ENCODE measurements at places on chromosomes 5 and 9.

DNA sequence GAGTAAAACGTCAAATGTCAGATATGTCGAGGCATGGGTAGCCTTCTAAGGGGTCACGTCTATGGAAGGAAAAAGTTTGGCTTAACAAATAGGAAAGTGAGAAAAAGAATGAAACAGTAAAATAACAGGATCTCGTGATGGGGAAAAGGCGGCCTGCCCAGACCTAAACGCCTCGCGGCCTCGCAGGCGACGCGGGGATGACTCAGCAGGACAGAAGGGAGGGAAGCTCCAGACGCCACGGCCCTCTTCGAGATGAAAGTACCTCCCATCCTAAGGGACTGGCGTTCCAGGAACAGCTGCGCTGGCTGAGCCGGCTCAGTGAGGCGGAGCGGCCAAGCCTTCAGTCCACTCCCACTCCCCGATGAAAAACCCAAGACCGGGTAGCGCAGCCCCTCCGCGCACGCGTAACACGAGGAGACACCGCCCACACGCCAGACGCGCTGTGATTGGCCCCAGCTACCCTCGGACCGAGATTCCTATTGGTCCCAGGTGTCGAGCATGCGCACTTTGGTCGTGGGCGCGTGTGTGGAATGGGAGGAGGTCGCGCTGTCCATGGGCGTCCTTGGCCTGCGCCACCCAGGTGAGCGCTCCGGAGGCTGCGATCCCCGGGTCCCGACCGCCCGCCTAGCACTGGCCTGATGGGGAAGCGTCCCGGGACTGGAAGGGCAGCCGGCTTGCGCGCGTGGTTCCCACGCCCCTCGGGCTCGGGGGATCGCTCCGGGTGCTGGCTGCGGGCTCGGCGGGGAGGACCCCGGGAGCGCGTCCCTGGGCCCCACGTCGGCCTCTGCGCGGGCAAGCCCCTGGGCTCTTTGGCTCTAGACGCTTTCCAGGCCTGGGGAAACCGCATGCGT, 588.5 kb downstream of the MTRR start:
- peaks cover 19% of the 10 kb centered on the region for H3K36me3 ChIP-seq
- H3K4me3 ChIP-seq: peak overlapping the region; percentile 91
- peak; percentile 97 for DNase-seq
- H3K4me1 ChIP-seq: no peaks in the 10 kb centered on the region
- no peaks in the 10 kb centered on the region for H3K27me3 ChIP-seq
- H3K27ac ChIP-seq: peak overlapping the region; percentile 98

DNA sequence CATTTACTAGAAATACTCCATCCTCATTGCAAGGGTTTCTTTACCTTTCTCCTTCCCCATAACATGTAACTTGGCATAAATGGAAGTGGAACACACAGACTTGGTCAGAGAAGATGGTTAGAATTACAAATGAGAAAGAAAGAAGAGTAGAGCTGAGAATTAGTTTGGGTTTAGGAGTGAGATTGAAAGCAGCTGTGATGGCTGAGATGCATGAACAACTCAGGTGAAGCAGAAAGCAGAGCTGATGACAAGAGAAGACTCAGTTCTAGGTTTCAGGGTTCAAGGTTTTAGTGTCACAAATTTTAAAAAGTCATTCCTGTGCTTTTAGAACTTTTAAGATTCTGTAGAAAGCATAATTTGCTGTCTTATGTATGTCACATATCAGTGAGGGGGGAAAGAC, 54.0 kb downstream of the TMEM161B start:
- no peaks in the 10 kb centered on the region for H3K27me3 ChIP-seq
- H3K36me3 ChIP-seq: peaks cover 52% of the 10 kb centered on the region
- no peak overlapping the region for H3K27ac ChIP-seq
- H3K4me1 ChIP-seq: no peaks in the 10 kb centered on the region
- no peak for DNase-seq

GRCh38 chr9:121372239-121373010, 2.4 kb upstream of the STOM start:
- DNase-seq: no peak
- no peak overlapping the region for H3K4me3 ChIP-seq
- peak overlapping the region; percentile 30 for H3K27ac ChIP-seq
- peaks cover 37% of the 10 kb centered on the region for H3K4me1 ChIP-seq

DNA sequence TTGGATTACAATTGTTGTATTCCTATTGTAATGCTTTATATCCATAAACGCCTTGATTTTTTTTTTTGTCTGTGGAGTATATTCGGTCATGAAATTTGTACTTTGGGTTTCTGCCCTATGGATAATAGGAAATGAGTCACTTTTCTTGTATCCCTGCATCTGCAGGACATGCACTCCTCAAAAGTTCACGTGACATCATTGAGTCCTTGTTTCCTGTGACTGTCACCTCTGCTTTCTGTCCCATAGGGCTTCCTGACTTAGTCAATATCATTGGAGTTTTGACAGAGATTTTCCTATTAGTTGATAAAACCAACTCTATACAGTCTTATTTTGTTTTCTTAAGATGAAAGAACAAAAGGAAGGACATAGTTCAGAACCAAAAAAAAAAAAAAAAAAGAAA, 356.3 kb downstream of the MAT2B start:
- no peaks in the 10 kb centered on the region for H3K4me1 ChIP-seq
- H3K27ac ChIP-seq: no peak overlapping the region
- no peaks in the 10 kb centered on the region for H3K36me3 ChIP-seq
- H3K4me3 ChIP-seq: no peak overlapping the region
- no peaks in the 10 kb centered on the region for H3K27me3 ChIP-seq
- no peak for DNase-seq

DNA sequence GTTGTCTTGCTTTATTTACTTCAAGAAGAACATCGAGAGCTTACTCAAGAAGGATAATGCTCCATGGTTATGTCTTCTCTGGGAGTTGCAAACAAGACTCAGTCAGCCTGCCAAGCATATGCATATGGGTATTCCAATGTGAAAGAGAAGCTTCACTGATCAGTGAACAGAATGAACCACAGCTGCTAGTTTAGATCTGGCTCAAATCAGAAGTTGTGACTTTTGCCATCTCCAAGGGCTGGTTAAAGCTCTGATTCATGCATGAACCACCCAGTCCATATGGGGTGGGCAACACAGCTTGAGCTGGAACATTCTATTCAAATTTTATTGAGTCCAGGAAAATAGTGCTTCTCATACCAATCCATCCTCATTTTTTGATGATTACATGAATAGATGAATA, 50.0 kb downstream of the ATPSCKMT start:
- no peaks in the 10 kb centered on the region for H3K4me1 ChIP-seq
- H3K27ac ChIP-seq: no peak overlapping the region
- no peaks in the 10 kb centered on the region for H3K27me3 ChIP-seq
- H3K36me3 ChIP-seq: no peaks in the 10 kb centered on the region
- DNase-seq: no peak

DNA sequence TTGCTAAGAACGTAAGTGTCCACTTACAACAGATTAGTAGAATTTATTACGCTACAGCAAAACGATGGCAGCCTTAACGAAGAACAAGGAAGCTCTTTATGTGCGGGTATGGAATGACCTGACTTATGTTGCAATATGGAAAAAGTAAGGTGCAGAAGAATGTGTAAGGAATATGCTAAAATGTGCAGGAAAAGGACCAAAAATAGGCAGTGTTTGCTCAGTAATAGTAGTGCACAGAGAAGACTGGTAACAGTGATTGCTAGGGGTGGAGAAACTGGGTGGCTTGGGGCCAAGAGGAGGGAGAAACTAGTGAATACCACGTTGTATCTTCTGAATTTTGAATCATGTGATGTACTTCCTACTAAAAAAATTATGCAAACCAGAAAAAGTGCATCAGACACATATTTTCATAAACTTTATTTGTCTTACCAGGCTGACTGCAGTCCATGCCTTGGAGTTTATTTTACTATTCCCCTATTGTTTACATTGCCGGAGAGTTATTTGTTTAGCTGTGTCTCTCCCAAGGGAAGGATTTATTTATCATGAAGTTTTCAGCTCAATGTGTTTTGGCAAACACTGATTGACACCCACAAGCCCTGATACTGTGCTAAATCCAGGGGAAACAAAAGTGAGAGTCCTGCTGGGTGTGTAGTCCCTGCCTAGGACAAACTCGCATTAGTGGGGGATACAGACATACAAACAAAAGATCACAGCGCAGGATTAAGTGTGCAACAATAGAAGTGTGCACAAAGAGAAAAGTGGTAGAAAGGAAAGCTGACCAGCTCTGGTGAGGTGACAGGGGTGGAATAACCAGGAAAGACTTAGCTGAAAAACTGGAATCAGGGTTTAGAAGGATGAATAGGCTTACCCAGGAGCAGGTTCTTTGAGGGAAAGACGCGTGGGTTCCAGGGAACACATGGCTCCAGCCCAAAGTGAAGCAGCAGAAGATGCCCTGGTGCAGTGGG, 34.0 kb upstream of the ZNF484 start:
- no peaks in the 10 kb centered on the region for H3K36me3 ChIP-seq
- no peak for DNase-seq
- no peaks in the 10 kb centered on the region for H3K27me3 ChIP-seq
- H3K4me1 ChIP-seq: no peaks in the 10 kb centered on the region
- no peak overlapping the region for H3K27ac ChIP-seq

GRCh38 chr5:101212942-101213514, 309.9 kb upstream of the ST8SIA4 start:
- H3K4me3 ChIP-seq: no peak overlapping the region
- no peak for DNase-seq
- H3K27me3 ChIP-seq: no peaks in the 10 kb centered on the region
- no peak overlapping the region for H3K27ac ChIP-seq
- no peaks in the 10 kb centered on the region for H3K4me1 ChIP-seq

- no peaks in the 10 kb centered on the region for H3K27me3 ChIP-seq
- no peak overlapping the region for H3K4me3 ChIP-seq
- no peak overlapping the region for H3K27ac ChIP-seq
- H3K4me1 ChIP-seq: no peaks in the 10 kb centered on the region
- no peaks in the 10 kb centered on the region for H3K36me3 ChIP-seq
Measured at GRCh38 chr5:5351288-5351979, 71.0 kb upstream of the ICE1 start.

GRCh38 chr9:72808446-72808768, 144.4 kb downstream of the ALDH1A1 start:
- no peak overlapping the region for H3K4me3 ChIP-seq
- H3K27me3 ChIP-seq: no peaks in the 10 kb centered on the region
- no peak for DNase-seq
- H3K4me1 ChIP-seq: no peaks in the 10 kb centered on the region
- no peak overlapping the region for H3K27ac ChIP-seq

GRCh38 chr9:19464764-19465585, 56.2 kb downstream of the ACER2 start:
- peak; percentile 94 for DNase-seq
- no peak overlapping the region for H3K27ac ChIP-seq
- H3K27me3 ChIP-seq: no peaks in the 10 kb centered on the region

- DNase-seq: no peak
- no peaks in the 10 kb centered on the region for H3K36me3 ChIP-seq
- no peaks in the 10 kb centered on the region for H3K27me3 ChIP-seq
- no peak overlapping the region for H3K27ac ChIP-seq
Measured at GRCh38 chr9:105118636-105119035, 125.8 kb upstream of the SLC44A1 start.

DNA sequence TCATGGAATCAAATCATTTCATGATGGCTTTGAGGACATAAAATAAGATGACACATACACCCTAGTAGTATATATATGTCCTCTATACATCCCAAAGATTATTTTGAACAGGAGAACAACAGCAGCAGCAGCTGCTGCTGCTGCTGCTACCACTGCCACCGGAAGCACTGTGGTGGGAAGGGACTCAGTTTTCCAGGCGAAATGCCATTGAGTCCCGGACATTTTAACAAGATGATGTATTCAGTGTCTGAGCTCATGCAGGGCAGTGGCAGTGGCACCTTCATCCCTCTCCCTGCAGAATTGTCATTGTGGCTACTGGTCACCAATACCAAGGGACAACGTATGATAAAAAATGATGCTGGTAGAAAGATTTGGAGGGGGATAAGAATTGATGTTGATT, 151.3 kb downstream of the CHSY3 start:
- H3K4me3 ChIP-seq: no peak overlapping the region
- H3K27ac ChIP-seq: no peak overlapping the region
- H3K4me1 ChIP-seq: no peaks in the 10 kb centered on the region
- no peaks in the 10 kb centered on the region for H3K36me3 ChIP-seq
- H3K27me3 ChIP-seq: no peaks in the 10 kb centered on the region
